ENCODE measurements at places on chromosomes 4 and X. TPM values are rescaled to one million over a fixed set of nuclear protein-coding genes. Genes with fewer than 3 reads are reported as not detected.

- no peak for DNase-seq
Observed at GRCh38 chrX:50103866-50104566, 96.8 kb downstream of the AKAP4 start.

The GRID2 gene
- not detected for total RNA-seq

The ARSJ gene
- total RNA-seq: 69.5 TPM

The SPANXA2 gene
- total RNA-seq: not detected
